ENCODE measurements at places on chromosomes 2 and 18.
A peak's percentile ranks its signal among the peaks of the same experiment; 100 is the strongest.

DNA sequence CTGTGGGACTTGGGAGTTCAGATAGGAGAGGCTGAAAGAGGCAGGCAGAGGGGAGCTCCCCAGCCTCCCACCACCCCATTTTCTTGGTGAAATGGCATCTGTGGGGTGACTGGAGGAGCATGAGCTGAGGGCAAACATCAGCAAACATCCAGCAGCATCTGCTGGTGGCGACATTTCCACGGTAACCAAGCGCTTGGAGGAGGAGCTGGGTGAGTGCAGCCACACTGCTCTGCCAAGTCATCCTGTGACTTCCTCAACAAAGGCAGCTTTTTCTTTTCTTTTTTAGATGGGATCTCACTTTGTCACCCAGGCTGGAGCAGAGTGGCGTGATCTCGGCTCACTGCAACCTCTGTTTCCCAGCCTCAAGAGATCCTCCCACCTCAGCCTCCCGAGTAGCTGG, 5.6 kb downstream of the TXNL4A start:
- no peak for DNase-seq

GRCh38 chr2:45892425-45892745, 240.9 kb downstream of the PRKCE start:
- no peak for DNase-seq

DNA sequence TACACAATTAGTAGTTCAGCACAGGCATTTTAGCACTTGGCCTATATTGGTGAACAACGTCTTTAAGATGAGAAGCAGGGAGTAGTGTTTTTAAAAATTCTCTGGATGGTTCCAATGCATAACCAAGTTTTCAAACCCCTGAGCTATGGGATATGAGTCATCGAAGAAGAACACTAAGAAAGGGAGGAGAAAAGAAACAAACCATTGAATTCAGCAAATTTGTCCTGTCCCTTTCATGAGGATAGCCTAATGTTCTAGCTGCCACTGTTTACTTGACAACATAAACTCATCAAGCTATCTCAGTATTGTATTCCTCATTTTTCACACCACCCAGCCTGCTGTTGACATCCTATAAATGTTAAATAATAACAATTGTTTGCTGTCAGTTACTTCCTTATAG, 158.0 kb downstream of the BARD1 start:
- no peak for DNase-seq

DNA sequence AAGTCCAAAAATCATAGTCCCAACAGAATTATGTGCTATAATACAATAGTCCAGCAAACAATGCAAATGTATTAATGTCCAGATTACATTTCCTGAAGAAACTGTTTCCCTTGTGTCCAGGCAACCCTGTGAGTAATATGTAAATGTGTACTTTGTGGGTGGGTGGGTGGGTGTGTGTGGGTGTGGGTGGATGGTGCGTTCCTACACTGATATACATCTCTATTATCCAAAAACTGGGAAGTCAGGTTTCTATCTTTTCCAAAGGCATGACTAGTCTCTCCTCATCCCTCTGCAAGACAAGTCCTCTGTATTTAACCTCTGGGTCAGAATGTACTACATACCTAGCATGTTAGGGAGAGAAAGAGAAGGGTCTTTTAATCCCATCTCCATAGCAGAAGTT, 71.6 kb downstream of the LNPK start:
- DNase-seq: no peak

- DNase-seq: no peak
Measured at GRCh38 chr2:132943829-132944228, 273.8 kb upstream of the LYPD1 start.

GRCh38 chr2:96204836-96205624, 3.6 kb downstream of the STARD7 start:
- DNase-seq: no peak

- no peak for DNase-seq
Measured at GRCh38 chr2:52391621-52392020, 1359.7 kb upstream of the NRXN1 start.

GRCh38 chr18:10923141-10923540, 226.2 kb downstream of the PIEZO2 start:
- no peak for DNase-seq

GRCh38 chr2:159362816-159363251, 76.3 kb upstream of the WDSUB1 start:
- DNase-seq: no peak

GRCh38 chr2:102806250-102806837, 44.5 kb downstream of the TMEM182 start:
- peak; percentile 73 for DNase-seq

DNA sequence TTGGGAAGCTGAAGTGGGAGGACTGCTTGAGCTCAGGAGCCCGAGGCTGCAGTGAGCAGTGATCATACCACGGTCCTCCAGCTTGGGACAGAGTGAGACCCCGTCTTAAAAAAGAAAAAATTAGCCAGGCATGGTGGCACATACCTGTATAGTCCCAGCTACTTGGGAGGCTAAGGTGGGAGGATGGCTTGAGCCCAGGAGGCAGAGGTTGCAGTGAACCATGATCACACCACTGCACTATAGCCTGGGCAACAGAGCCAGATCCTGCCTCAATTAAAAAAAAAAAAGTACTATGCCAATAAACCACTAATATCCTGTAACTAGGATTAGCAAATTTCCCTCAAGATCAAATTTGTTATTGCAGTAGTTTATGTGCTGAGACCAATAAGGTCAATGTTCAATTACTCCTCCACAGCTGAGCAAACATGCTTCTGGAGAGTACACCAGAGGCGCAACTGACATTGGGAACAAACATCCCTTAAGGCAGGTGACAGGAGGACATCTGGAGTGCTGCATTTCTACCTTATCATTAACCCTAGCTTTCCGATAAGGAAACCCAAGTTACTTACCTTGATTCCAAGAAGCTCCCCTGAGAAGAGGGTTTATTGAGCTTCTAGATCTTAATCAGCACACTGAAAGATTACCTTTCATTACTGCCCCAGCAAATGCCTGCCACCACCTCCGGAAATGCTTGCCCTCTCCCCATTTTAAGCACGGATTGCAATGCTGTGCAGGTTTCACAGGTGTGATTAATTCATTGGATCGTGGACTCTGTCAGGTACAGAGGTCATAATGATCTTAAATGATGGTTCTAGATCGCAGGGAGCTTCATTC, 26.2 kb downstream of the MGAT4A start:
- DNase-seq: no peak

DNA sequence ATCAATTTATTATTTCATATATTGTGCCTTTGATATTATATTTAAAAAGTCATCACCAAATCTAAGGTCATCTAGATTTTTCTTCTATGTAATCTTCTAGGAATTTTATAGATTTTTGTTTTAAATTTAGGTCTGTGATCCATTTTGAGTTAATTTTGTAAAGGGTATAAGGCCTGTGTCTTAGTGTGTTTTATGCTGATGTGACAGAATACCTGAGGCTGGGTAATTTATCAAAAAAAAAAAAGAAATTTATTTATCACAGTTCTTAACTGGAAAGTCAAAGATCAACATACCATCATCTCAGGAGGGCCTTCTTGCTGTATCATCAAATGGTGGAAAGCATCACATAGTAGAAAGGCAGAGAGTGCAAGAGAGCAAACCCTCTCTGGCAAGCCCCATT, 216.2 kb downstream of the PDE1A start:
- no peak for DNase-seq

DNA sequence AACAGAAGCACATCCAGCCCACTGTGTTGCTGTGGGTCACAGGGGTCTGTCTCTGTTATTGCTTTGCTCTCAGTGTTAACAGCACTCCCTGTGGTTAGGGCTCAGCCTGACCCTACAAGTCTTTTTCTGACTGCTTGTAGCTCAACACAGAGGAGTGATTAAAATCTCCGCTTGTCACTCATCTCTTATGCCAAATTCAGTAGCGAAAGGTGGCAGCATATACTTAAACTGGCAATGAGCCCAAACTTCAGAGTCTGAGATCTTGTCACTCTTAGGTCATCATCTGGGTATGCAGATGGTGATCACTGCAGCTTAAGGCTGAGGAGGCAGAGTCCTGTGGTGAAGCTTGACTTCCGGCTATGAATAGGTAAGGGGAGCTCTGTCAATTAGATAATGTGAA, 63.3 kb upstream of the CSRNP3 start:
- no peak for DNase-seq
